ENCODE measurements at places on chromosomes 6 and 20.

- DNase-seq, result no peak
Observed at GRCh38 chr20:47785854-47786764, 828 bp upstream of the SULF2 start.

GRCh38 chr6:80771941-80772340, 665.5 kb downstream of the BCKDHB start:
- no peak for DNase-seq

GRCh38 chr6:6600875-6601274, 12.4 kb downstream of the LY86 start:
- DNase-seq, result no peak

DNA sequence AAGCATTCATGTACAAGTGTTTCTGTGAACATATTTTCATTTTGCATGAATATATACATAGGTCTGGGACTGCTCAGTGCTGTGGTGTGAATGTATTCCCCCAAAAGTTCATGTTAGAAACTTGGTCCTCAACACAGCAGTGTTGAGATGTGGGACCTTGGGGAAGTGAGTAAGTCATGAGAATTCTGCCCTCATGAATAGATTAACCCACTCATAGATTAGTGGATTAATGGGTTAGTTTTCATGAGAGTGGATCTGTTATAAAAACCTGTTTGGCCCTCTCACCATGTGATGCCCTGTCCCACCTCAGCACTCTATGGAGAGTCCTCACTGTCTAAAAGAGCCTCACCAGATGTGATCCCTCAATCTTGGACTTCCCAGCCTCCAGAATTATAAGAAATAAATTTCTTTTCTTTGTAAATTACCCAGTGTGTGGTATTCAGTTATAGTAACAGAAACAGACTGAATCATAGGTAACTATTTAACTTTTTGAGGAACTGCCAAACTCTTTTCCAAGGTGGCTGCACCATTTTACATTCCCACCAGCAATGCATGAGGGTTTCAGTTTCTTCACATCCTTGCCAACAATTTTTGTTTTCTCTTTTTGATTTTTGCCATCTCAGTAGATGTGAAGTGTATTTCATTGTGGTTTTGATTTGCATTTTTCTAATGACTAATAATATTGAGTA, 45.3 kb downstream of the QRSL1 start:
- DNase-seq, result no peak

GRCh38 chr6:133502441-133503335, 261.5 kb downstream of the EYA4 start:
- no peak for DNase-seq

- no peak for DNase-seq
Observed at GRCh38 chr20:43987531-43987930, 72.9 kb downstream of the TOX2 start.

DNA sequence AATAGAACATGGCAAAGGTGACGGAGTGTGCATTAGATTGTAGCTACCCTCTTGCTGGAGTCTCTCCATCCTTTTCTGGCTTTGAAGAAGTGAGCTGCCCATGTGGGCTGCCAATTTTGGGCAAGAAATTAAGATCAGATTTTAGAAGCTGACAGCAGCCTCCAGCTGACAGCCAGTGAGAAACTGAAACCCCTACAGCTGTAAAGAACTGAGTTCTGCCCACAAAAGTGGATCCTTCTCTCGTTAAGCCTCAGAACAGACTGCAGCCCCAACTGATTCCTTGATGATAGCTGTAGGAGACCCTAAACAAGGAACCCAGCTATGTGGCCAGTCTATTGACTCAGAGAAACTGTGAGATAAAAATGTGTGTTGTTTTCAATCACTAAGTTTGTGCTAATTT, 134.1 kb downstream of the CD109 start:
- DNase-seq, result no peak

DNA sequence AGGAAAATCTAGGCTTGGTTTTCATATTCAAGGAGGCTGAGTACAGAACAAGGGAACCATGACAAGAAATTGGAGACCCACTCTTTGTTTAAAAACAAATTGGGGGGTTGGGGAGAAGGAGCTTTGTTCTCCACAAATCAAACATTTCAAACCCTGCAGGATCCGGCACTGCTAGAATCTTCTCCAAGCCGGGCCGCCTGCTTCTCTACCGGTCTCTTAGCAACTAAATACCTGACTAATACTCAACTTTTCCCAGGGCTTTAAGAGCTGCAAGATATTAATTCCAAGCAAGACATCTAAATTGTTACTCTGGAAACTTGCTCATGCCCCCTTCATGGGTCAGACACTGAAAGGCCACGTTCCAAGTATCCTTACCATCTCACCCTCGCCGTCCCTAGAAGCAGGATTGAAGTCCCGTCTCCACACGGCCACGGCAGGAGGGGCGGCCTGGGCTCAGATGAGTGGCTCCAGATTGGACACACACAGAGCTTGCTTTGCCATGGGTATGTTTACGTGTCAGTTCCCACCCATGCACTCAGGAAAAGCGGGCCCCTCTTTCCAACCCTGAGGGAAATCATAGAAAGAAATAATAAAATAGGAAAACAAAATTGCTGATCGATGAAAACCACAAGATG, 126.4 kb upstream of the CDH4 start:
- no peak for DNase-seq

DNA sequence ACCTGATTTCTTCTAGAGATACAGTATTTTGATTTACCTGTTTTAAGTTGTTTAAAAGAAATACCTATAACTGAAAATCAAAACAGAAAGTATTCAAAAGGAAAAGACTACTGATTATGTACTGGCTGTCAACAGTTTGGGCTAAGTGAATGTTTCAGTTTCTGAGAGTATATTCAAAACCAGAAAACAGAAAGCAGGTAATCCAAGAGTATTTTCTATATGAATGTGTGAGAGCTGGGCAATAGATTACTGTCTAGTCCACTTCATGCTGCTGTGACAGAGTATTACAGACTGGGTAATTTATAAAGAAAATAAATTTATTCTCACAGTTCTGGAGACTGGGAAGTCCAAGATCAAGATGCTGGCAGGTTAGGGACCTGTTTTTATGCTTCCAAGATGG, 261.0 kb downstream of the ARHGAP18 start:
- no peak for DNase-seq

- DNase-seq, result no peak
Observed at GRCh38 chr20:46946181-46946624, 51.6 kb downstream of the EYA2 start.

- DNase-seq, result no peak
Observed at GRCh38 chr20:26169506-26169905, 472.9 kb upstream of the ZNF337 start.

DNA sequence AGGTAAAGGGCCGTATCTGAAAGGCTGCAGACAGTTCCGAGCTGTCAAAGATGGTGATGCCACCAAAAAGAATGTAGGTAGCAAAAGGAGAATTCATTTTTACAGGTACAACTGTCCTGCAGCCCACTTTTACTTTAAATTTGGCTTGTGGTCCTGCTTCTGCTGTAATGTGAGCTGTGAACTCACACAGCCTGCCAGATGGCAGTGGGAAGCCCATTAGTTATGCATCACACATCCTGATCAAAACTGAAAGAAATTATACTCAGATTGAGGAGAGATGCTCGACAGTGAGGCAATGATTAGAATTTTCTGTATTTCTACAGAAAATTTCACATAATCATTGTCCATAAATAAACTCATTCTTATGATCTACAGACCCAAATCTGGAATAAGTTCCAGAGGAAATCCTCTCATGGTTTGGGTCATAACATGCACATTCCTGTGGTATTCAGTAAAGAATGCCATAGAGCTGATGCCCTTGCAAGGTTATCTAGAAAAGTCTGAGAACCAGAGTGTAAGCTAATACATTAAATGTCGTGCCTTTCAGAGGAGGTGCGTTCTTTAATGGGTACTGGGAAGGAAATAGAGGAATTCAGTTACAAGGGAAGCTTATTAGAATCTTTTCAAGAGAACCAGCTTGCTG, 23.9 kb upstream of the E2F3 start:
- no peak for DNase-seq

GRCh38 chr6:170076466-170077165, 214.3 kb downstream of the DLL1 start:
- no peak for DNase-seq

DNA sequence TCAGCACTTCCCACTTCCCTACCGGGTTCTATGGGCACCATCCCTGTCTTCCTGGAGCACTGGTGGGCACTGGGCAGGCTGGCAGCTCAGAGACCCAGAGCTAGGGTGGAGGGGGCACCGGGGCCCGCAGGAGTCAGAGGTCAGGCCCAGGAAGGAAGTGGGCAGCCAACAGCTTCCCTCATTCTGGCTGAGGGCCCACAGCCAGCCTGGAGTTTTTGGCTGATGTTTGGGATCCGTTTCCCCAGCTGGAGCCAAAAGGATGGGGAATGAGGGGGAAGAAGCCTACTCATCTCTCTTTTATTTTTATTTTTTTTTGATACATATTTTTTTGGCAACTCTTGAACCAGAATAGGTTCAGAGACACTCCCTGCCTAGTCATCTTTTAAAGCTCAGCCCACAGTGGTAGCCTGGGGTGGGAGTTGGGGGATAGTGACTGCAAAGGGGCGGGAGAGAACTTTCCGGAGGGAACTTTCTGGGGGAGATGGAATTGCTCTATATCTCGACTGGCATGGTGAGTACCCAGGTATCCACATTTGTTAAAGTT, 54.2 kb upstream of the MLN start:
- DNase-seq, result no peak

GRCh38 chr20:10330071-10330470, 104.0 kb downstream of the MKKS start:
- no peak for DNase-seq

DNA sequence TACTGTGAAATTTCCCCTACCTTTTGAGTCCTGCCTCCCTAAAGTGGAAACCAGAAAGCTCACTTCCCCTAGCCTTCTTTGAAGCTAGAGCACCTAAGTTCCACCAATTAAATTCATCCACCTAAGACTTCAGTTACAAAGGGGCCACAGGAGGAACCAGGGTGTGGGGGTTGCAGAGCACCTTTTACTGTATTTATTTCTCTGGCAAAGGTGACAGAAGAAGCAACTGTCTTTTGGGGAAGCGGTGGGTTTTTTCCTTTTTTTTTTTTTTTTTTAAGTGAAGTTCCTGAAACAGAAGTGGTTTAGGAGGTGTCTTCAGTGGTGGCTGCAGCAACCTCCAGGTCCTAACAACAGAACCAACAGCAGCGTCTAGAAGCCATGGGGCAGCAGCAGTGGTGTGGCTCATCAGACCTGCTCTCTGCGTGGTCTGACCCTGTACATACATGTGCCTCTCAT, 13.1 kb downstream of the PSMB9 start:
- no peak for DNase-seq

GRCh38 chr6:96110878-96111277, 95.1 kb downstream of the FUT9 start:
- no peak for DNase-seq

DNA sequence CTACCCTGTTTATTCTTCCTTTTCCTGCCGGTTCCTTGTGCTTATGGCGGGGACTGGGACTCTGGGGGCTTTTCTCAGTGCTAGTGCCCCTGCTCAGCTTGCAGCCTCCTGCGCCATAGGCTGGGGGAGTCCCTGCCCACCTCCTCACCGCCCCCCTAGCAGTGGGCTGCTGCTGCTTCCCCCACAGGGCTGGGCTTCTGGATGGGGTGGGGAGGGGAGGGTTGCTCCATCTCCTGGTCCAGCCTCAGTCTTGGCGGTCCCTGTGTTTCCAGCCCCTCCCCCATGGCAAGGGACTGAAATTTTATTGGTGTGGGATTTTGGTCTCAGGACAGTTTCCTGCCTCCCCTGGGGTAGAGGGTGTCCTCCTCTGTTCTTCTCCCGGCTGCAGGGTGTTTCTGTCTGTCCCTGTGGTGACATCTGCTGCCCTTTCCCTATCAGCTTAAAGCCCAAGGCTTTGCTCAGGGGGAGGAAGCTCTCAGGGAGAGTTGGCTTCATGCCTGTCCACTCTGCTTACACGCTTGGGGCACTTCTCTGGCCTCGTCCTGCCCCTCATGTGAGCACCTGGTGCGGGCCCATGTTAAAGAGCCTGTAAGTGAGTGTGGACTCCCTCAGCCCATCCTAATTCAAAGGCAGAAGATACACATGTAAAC, 100.6 kb downstream of the HIVEP1 start:
- DNase-seq, result no peak

- DNase-seq, result no peak
Observed at GRCh38 chr6:10272591-10272990, 142.3 kb downstream of the TFAP2A start.

DNA sequence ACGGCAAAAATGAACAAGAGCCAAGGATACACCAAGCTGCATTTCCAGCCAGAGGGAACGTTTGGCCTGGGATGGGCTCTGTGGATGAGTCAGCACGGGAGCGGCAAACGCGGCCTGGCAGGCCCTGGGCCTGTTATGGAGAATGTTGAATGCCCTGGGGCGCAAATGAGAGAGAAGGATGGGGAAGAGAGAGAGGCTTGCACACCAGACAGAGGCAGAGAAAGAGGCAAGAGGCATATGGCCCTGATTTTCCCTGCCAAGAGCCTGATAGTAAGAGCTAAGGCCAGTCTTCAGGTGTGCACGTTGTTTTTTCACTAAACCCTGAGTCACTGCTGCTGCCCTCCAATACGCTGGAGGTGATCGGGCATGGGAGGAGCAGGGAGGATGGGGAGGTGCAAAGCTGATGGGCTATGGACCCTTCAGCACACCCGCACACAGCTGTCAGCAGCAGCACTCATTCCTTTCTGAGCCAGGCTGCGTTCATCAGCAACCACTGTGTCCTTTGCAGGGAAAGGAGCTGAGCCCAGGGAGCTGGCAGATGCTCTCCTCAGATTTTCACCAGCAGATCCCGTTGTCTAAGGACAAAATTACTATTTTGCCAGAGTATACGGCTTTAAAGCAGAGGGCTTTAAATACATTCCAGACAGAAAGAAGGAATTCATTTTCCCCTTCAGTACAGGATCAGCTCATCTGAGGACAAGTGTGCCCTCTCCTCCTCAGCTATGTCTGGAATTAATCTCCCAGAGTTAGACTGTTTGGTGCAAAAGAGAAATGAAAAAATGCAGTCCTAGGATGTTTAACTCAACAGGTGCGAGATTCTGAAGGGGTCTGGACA, 61.7 kb upstream of the SLC22A23 start:
- no peak for DNase-seq

GRCh38 chr20:56158489-56158888, 90.0 kb upstream of the MC3R start:
- no peak for DNase-seq

- no peak for DNase-seq
Observed at GRCh38 chr6:139985236-139985815, 610.9 kb upstream of the CITED2 start.

DNA sequence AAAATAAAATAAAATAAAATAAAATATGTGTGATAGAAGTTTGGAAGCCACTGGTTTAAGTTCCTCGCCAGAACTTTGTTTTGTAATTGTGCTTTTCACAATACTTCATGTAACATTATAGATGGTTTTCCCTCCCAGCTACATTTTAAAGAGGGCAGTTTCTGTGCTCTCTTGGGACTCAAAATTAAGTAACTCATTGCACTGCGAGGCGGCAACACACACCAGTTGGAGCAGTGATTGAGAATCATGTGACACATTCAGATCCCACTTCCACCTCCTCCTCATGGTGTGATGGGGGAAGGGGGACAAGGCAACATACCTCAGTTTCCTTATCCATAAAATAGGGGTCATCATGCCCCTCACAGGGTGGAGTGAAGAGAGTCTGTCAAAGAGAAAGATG, 7.5 kb downstream of the C2 start:
- no peak for DNase-seq

- no peak for DNase-seq
Observed at GRCh38 chr6:127618729-127619128, 41.8 kb downstream of the C6orf58 start.
